ENCODE measurements at places on chromosomes 11 and 22.

GRCh38 chr11:122172352-122173073, 56.5 kb upstream of the BLID start:
- no peak for DNase-seq

GRCh38 chr11:9274499-9275258, 9.5 kb upstream of the DENND5A start:
- DNase-seq, result no peak

DNA sequence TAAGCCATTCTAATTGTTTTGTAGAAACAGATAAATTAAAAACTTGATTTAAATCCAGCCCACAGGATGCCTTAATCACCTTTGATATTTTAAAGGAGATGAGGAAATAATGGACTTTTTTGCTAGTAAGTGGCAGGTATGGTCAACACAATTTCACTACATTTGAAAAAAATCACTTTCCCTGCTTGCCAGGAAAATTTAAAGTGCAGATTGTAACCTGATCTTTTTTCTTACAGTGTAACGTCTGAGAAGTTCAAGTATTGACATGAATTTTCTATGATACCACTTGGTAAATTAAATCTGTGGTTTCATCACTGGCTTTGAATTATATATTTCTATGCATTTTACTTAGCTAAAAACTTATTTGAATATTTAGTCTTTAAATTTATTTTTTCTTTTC, 65.3 kb downstream of the ARHGEF12 start:
- no peak for DNase-seq

GRCh38 chr22:30324014-30324730, 2.6 kb downstream of the TBC1D10A start:
- no peak for DNase-seq

- no peak for DNase-seq
These were observed 47.6 kb downstream of the CACNA1I start for GRCh38 chr22:39617970-39618757.

GRCh38 chr22:43449205-43449830, 37.5 kb downstream of the MPPED1 start:
- no peak for DNase-seq

GRCh38 chr11:2569321-2569721, 124.5 kb downstream of the KCNQ1 start:
- no peak for DNase-seq

DNA sequence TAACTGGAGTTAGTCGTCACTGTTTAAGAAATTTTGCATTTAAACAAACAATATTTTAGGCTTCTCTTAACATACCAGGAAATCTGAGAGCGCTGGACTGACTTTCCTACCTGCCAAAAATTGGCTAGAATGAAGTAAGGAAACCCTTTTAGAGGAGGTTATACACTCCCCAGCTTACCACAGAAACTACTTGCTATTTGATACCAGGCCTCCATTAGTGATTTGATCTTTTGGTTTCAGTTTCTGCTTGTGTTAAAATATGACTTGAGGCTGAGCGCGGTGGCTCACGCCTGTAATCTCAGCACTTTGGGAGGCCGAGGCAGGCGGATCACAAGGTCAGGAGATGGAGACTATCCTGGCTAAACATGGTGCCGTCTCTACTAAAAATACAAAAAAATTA, 419.9 kb downstream of the LRRC4C start:
- no peak for DNase-seq

- DNase-seq, result no peak
These were observed 64.8 kb downstream of the PRR5L start for GRCh38 chr11:36360826-36361415.
